ENCODE measurements at places on chromosomes 2 and 18.

- DNase-seq: no peak
Measured at GRCh38 chr2:52390651-52391050, 1358.7 kb upstream of the NRXN1 start.

- DNase-seq: no peak
Measured at GRCh38 chr2:40184551-40184950, 267.3 kb downstream of the SLC8A1 start.

DNA sequence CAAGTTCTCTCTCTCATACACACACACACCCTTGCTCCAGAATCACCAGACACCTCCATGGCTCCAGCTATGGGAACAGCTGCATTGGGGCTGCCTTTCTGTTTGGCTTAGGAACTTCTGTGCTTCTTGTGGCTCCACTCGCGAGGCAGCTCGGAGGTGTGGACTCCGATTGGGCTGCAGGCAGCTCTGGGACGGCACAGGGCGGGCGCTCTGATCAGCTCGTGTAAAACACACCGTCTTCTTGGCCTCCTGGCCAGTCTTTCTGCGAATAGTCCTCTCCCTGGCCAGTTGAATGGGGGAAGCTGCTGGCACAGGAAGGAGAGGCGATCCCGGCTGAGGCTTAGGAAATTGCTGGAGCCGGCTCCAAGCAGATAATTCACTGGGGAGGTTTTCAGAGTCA, 22.4 kb downstream of the FOSL2 start:
- DNase-seq: no peak

- DNase-seq: no peak
Measured at GRCh38 chr18:62277045-62277444, 48.1 kb upstream of the TNFRSF11A start.

- DNase-seq: no peak
Measured at GRCh38 chr2:230981704-230982103, 14.2 kb upstream of the SPATA3 start.
